Stimulated activated CD4-positive, alpha-beta T cell treated with anti-CD3 and anti-CD28 coated beads, TNF-alpha, amount 100 ng/mL, for 24 hours (primary cell): ENCODE measurements at places on chromosomes 2 and 18.

DNA sequence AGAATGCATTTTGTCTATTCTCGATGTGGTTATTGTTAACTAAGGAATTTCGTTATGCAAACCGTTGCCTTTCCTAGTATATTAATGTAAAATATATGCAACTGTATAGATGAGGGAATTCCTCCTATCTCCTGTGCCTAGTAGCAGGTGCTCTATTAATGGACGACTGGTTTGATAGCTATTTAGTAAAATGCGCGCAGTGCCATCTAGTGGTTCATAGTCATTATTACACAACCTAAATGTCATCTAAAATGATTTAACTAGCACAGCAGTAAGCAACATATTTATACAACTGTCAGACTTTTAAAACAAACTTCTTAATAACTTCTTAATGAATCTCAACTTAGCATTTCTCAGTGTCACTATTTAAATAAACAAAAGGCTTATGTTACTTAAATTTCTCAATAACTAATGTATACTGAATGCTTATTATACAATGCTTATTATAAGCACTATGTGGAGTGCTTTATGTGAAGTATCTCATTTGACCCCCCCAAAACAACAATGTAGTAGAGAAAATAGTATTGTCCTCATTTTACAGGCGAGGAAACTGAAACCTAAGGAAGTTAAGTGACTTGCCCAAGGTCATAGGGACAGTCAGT lies 77.9 kb downstream of the DTNA start:
- no peak for DNase-seq

DNA sequence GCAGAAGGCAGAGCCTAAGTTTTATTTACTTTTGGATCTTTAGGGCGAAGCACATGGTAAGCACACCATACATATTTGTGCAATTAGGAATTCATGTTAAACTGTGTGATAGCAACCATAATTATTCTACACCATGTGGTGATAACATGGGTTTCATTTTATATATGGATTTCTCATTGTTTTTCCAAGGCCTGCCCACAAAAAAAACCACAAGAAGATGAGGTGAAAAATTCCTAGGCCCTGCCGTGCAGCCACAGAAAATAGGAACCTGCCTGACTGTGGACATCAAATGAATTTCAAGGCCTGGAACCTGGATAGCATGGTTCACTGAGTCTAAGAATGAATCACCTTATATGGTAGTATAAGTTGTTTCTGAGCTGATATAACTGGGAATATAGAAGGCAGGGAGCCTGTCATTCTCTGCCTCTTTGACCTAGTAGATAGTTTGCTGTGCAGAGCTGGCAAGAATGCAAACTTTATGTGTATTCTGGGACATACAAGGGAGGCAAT lies 22.4 kb upstream of the SSB start:
- DNase-seq: no peak

DNA sequence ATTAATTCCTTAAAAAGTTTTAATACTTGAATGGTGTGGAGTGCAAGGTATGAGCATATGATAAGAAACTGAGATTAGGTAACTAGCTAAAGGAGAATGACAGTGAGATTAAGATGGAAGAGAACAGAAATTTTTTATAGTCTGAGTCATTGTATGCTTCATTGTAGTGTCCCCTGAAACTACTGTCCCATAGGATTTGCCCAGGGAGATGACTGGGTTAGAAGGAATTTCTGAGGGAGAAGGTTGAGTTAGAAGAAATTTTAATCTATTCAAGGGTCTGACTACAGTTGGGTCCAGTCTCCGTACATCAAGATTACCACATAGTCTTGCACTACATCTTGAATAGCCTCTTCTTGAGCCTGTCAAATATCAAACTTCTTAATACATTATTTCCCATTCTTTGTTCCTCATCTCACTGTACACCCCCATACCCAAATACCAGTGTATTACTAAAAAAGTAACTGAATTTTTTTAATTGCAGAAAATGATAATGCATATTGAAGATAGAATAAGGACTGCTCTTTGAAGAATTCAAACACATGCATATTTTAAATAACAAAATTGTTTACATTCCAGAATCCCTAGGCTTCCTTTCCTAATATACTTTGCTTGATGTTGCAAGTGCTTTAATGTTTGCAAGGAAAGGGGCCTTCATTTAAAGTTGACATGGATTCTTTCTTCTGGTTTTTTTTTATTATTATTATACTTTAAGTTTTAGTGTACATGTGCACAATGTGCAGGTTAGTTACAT lies 314.3 kb upstream of the COL3A1 start:
- DNase-seq: no peak

GRCh38 chr18:42752916-42753315 lies 362.6 kb downstream of the RIT2 start:
- no peak for DNase-seq

DNA sequence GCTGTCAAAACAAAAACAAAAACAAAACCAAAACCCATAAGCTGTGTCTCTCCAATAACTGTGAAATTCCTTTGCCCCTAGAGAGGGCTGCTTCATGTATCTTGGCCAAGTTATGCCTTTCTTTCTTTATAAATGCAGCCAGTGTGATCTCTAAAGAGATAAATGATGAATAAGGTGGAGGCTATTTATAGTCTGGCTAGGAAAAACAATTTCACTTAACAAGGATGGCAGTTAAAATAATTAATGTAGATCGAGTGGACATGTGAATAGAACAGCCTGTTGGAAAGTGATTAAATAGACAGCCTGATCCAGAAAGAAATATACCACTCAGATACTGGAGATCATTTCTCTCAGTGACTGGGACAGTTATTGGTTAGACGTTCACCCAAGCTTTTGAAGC lies 1666.9 kb upstream of the CELF4 start:
- DNase-seq: no peak

DNA sequence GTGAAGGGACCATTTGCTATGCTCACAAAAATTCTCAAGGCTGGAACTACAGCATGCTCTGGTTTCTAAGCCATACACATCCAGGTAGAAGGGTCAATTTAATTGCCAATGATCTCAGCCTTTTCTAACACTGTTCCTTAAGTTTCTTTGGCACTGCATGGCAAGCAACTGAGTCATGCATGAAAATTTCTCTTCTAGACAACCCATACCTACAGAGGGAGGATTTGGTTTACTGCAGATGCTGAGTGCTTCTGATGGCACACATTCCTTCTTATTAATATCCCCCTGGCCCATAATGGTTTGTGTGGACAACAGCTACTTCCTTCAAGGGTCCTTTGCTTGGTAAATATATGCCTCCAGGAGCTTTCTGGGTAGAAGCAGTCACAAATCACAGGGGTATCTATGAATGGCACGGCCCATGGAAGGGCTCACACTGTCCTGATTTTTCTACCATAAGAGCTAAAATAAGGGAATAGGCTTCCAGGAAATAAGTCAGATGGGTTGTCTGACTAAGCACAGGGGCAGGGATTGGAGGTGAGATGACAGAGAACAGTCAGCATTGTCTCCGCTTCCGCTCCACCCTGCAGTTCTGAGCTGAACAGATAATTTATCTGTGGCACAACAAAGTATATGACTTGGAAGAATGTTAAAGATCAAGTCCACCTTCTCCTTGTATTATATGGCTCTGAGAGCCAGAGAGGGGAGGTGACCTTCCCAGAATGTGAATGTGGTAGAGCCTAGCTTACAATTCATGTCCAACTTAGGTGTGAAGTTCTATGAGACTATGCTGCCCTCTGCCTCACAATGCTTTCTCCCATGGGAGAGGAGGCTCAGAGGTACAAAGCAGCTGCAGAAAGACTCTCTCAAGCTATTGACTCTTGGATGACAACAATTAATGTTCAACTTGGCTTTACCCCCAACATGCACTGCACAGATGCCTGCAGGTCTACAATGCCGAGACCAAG lies 199.2 kb upstream of the TNP1 start:
- DNase-seq: no peak

DNA sequence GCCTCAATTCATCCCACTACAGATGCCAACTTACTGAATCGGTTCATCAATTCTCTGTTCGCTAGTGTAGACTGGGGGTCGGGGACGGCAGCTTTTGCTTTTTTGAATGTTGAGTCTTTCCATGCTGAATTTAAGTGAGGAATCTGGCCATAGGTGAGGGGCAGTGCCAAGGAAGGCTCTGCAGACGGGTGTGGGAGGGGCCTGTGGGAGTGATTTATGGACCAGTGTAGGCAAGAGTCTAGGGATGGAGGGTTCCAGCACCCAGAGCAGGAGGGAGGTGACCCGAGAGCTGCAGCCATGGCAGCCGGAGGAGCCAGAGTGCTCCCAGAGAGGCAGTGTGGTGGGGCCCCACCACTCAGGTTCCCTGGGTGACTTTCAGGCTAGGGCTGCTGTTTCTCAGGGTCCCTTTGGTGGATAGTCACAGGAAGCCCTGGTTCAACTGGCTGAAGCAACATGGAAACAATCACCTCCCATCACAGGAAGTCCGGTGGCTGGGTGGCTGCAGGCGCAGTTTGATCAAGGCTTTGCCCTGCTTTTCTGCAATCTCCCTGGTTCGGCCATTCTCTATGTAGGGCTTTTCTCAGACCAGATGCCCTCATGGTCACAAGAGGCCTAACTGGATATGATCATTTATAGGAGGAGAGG lies 16.9 kb upstream of the TEX44 start:
- DNase-seq: no peak

GRCh38 chr2:143162123-143162837 lies 33.1 kb downstream of the ARHGAP15 start:
- DNase-seq: peak; percentile 28

DNA sequence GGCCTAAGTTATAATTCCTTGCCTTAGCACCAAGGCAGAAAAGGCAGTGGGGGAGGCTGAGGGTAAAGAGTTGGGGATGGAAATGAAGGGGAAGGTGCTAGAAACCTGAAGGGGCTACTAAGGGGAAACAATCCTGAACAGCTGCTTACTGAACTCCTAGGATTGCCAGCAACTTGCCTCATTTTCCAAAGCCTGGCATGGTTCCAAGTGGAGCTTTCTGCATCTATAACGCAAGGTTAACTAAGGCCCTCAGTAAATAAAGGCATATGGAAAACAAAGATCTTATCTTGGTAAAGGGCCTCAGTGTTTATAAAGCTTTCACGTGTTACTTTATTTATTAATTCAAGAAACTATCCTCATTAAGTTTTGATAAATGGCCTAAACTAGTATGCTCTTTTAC lies 10.9 kb downstream of the MEP1B start:
- no peak for DNase-seq

DNA sequence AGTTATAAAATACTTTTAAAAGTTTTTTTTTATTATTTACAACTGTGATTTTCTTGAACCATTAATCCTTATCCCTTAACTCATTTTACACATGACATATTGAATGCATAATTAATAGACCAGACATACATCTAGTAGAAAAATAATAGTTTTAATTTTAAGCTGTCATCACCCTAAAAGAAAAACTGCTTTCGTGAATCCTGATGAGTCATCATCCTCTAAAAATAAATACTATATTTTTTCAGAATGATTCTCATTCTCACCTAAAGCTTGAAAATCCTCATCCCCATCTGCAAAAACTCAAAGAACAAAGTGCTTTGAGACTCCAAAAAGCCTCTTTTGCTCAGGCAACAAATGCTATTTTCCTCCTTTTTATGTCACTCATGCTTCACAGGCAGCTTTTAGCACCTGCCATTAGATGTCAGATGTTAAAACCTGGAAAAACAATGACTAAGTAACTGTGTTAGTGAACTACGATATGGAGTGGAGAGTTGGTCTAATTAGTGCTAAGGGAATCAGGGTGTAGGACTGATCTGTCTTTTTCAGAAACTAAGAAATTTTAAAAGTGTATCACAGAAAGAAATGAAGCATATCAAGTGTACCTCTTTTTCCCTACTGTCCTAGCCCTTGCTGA lies 297.6 kb downstream of the TMX3 start:
- no peak for DNase-seq

- DNase-seq: no peak
These were observed 19.0 kb upstream of the SERPINB2 start for GRCh38 chr18:63868546-63868945.

- DNase-seq: no peak
These were observed 232.1 kb upstream of the SMIM21 start for GRCh38 chr18:75659535-75660023.

- DNase-seq: no peak
These were observed 11.9 kb downstream of the BCL2 start for GRCh38 chr18:63307551-63308200.

GRCh38 chr2:74845991-74846390 lies 12.1 kb downstream of the HK2 start:
- DNase-seq: no peak

DNA sequence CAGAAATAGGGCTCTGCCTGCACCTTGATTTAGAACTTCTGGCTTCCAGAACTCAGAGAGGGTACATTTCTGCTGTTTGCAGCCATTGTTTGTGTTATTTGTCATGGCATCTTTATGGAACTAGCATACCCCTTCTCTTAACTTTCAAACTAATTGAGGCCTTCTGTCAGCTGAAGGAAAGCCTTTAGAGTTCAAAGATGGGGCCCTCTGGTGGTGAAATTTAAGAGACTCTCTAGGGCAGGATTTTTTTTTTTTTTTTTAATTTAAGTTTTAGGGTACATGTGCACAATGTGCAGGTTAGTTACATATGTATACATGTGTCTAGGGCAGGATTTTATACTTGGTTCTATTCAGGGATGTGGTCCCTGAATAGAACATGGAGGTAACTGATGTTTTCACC lies 260.6 kb upstream of the LINC00305 start:
- DNase-seq: no peak

- no peak for DNase-seq
These were observed 55.7 kb upstream of the RASGRP3 start for GRCh38 chr2:33420726-33421125.

DNA sequence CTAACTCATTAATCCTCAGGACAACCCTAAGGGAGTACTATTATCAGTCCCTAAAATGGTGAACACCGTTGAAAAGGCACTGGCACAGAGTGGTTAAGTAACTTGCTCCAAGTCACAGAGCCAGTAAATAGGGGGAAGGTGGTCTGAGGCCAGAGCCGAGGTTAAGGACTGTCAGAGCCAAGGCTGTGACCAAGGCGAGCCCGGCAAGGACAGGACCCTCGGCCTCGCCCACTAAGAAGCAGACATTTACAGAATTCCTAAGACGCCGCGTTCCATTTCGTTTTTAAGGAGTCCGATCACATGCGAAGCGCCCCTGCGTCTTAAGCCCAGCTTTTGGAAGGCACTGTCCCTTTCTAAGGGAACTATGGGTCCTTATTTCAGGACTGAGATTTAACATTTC lies 1.1 kb downstream of the PDIA6 start:
- no peak for DNase-seq

DNA sequence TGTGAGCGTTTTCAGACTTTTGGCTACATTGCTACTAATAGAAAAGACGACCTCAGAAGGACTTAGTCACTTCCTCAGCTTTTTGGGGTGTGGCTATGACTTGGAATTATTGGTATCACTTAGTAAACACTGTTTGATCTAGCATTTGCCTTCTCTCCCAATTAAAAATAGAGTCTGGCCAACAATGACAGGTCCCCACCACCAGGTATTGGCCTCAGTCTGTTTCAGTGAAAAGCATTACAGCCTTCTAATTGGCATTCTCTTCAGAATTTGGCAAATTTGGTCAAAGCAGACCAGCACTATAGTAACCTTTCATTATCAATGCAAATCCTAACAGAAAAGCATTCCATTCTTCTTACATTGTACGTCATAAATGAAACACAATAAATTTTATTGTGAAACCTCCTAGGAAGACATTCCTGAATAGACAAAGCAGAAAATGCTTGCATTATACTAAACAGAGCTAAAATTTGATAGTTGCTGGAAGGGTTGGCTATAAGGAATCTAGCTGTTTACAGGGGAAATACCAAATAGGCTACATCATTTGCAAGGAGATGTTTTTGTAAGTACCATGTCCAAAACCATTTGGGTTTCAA lies 613.9 kb downstream of the IRS1 start:
- DNase-seq: no peak

- no peak for DNase-seq
These were observed 35.7 kb downstream of the HNMT start for GRCh38 chr2:138000009-138000408.

GRCh38 chr2:16247326-16248122 lies 307.2 kb downstream of the MYCN start:
- no peak for DNase-seq
